ENCODE measurements at places on chromosomes 5 and 9.
A peak's percentile ranks its signal among the peaks of the same experiment; 100 is the strongest.

DNA sequence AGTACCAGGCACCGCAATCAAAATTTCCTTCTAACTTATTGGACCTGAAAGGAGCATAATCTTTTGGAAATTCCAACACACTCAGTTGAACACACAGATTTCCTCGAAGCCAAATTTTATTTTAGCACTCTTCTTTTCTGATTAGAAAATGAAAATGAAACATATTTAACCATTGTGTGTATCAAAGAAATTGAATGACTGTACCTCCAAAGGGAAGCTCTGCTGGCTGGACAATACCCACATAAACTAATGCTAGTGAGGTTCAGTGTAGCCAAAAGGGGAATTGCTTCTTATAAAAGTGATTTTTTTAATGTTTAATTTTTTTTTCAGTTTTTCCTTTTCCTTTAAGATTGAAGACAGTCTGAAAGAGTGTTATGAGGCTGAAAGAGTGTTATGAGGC, 239.6 kb upstream of the NREP start:
- DNase-seq, result no peak

DNA sequence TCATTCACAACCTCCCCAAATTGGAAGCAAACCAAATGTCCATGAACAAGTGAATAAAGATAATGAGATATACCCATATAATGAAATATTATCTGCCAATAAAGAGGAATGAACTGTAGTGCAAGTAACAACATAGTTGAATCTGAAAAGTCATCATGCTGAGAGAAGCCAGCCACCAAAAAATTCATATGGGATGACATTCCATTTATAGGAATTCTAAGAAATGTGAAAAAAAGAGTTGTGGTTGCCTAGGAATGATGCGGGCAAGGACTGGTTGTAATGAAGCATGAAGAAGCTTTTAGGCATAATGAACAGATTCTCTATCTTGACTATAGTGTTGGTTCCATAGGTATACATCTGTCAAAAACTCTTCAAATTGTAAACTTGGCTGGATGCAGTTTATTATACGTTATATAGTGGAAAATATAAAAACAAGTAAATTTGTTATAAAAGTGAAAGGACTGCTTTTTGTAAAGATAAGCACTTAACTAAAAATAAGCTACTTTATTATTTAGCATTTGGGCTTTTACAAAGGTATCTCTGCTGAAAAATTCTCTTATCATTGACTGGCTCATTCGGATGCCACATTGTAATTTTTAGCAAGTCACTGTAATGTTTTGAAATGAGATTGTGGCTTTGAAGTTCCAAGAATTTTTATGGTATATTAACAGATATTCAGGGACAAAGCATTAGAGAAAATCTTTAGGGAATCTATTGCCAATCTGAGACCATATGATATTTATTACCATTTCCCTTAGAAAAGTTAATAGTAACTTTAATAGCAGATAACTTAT, 21.2 kb upstream of the TTC23L start:
- DNase-seq, result no peak

GRCh38 chr9:5111696-5112095, 73.7 kb downstream of the INSL6 start:
- no peak for DNase-seq

DNA sequence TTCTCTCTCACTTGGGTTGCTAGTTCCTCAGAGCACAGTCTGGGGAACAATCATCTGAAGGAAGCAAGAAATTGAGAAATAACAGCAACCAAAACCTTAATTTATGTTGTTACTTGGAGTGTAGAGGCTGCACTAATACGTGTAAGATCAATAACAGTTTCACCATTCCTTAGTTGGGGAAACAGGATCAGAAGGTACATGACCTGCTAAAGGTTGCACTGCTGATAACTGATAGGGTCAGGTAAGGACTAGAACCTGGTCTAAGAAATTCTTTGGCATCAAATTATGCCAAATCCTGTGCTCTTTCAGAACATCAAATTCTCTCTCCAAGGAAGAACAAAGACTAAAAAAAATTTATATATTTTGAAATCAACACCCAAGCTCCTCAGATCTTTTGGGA, 278.6 kb upstream of the C9orf72 start:
- no peak for DNase-seq

DNA sequence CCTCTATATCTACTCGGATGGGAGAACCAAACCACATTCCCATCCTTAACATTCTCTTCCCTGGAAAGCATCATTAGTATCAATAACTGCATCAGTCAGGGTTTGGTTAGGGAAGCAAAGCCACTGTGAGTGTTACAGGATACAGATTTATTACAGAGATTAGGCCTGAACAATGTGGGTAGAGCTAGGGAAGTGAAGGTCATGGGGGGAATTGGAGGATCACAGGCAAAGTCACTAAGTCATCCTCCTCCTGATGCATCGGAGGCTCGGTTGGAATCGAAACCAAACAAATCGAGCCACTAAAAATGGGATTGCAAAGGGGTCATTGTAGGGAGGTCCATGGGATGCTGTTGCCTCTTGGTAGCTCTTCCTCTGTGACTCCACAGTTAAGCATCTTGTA, 61.8 kb upstream of the ZBTB43 start:
- no peak for DNase-seq

DNA sequence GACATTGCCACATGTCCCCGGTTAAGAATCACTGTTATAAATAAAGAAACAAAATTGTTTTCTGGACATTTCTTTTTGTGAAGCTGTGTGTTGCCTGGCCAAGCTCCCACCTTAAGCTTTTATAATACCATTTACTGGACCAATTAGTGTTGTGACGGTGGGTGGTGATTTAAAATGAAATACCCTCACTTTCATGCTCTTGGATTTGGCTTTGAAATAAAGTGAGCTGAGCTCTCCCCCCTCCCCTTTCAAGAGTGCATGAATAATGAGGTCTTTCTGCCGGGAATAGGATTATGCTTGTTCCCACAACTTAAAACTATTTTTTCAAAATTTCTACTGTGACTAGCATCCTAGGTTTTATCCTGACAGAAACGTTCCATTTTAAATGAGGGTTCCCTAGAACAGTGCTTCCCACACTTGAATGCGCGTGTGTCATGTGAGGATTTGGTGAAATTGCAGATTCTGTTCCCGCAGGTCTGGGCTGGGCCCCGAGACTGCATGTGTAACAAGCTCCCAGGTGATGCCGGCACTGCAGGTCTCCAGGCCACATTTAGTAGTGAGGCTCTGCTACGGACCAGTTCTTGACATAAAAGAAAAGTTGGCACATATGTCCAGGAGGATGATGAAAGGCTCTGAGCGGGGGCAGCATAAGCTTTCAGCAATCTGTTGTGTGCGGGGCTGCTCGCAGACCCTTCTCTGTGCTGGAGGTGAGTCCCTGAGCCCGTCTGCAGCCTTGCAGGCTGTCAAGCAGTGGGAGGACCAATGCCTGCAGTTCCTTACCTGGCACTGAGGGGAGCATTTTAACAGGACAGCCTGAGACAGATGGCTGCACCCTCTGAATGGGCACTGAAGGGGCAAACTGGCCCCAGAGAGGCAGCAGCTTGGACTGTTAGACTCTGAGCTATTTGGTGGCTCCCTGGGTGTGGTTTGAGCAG, 24.4 kb downstream of the IQGAP2 start:
- DNase-seq, result no peak

- DNase-seq, result peak; percentile 5
Observed at GRCh38 chr5:132012371-132013005, 1.0 kb upstream of the ACSL6 start.

DNA sequence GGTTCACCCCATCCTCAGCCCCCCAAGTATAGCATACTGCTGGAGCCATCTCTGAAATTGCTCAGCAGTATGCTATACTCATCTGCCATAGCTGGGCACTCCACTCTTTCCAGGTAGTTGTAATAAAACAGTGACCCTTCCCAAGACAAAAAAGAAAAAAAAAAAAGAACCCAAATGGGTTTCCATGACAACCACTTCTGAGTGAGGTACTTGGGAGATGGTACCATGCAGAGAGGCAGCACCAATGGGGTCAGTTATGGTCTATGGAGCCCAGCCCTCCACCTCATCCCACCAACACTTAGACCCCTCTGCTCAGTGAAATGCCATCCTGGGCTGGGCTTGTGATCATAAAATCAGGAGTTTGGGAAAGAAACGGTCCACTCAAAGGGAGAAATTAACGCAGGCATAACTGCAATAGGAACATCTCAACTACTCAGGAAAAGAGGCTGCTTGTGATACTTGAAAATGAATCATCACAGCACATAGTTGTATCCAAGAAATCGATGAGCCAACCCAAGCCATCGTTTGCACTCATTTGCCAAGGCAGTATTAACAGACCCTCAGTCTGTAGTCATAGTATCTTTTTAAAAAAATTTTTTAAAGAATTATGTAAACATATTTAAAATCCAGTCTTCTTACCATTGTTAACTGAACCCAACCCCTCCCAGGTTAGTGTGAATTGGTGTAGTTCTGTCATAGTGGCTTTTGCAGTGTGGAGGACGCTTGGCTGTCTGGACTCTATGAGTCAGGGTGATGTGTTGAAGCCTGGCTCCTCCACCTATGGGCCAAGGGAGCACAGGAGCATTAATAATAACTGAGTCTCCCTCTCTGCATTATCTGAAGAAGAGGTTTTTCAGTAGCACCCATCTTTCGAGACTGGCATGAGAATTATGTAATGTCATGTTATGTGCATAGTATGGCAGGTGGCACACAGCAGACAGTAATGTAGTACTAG, 402.7 kb downstream of the SPOCK1 start:
- no peak for DNase-seq

GRCh38 chr9:7823651-7824050, 24.1 kb upstream of the DMAC1 start:
- DNase-seq, result no peak

DNA sequence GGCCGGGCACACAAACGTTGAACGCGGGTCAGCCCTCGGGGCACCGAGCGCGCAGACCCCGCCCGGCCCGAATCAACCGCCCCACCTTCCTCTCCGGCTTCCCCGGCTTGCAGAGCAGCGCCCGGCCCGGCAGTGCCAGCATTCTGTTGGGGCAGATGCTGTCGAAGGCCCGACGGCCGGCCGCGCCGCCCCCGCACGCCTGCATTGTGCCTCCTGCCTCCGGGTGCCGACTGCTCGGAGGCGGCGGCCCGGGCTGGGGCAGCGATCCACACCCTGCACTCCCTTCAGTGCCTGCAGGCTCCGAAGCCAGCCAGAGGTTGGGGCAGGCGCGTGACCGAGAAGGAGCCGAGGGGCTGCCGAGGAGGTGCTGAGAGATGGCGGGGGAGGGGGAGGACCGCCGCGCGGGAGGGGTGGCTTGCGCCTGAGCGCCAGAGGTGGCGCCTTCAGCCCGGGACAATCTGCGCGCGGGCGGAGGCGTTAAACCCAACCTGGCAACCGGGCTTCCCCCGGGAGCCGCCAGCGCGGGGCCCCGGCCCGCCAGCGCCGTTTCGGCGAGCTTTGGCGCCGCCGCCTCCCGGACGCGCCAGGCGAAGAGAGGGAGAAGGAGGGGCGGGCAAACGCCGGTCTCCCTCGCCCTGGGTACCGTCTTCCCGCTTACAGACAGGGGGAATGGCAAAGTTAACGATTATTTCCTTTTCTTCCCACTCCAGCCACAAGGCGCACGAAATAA, at the start of gene MCIDAS:
TSS of gene MCIDAS (minus strand) at position 382 of the 730 bp plus-strand sequence. CDS start at position 205, 177 bp downstream.
- DNase-seq, result no peak

DNA sequence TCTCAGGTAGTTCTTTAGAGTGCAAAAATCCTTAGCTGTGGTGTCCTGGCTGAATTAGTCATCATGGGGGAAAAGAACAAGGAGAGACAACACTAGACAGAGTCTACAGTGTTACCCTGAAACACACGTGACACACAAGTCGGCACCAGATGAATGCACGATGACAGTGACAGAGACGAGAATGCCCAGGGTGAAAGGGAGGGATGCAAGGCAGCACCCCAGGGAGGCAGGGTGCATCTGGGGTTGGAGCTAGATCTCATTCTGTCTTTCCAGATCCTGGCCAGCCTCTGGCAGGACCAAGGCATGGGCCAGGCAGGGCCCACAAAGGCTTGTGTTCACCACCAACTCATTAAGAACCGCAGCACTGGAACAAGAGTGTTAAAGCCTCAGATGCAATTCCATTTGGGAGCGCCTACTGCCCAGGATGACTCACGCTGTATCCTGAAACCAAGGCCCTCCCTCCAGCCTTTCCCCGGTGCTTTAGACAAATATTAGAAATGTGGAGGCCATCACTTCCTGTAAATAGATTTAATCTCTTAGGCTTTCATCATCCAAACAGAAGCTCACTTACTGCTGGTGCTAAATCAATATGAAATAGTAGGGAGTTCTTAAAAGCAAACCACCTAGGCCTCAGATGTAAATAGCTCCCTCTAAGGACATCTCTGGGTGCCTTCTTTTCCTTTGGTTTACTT, 56.1 kb downstream of the IRX2 start:
- DNase-seq, result no peak

DNA sequence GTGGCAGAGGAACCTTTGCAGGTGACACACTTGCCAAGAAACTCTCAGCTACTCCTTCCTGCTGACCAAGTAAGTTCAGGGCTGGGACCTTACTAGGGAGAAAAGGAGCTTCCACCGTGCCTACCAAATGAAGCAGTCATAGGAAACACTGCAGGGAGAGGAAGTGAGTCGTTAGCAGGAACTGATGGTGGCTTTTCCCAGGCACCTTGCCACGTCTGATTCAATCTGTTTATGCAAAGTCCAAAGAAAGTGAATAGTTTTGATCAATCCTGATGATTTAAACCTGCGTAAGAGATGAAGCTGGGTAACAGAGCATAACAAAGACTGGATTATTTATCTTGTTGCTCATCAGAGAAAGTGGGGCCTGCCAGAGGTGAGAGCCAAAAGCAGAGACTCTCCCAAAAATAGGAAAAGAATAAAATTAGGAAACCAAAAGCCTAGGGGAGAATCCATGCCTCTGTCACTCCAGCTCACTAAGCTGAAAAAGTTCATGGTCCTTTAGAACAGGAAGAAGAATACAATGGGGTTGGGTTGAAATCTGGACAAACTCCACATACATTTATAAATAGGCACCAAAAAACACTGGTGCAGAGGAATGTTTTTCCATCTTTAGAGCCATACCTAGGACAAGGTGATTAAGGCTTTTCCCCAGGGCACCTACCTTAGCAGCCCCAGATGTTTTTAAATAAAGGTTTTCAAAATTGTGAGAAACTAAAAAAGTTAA, 9.3 kb upstream of the PFDN1 start:
- DNase-seq, result peak; percentile 58

GRCh38 chr9:135887021-135887507, 20.3 kb downstream of the CAMSAP1 start:
- no peak for DNase-seq

DNA sequence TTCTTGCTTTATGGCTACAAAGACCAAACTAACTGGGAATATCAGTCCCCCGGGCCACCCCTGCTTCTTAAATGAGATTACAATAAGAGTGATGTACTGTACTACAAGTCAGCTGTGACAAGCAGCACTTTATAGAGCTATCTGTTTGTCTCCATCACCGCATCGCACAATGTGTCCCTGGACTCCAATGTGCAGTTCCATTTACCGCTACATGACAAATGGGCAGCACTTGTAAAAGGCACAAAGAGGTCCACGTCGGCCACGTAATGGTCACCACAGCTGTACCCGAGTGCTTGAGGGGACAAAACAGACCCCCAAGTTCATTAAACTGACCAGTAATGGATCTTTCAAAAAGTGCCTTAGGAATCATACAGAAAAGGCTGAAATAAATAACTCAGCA, 54.1 kb downstream of the PSMB7 start:
- DNase-seq, result no peak

- DNase-seq, result no peak
Observed at GRCh38 chr9:136061405-136061804, 33.7 kb downstream of the NACC2 start.

GRCh38 chr9:94665613-94666012, 26.3 kb upstream of the FBP1 start:
- DNase-seq, result no peak

- DNase-seq, result no peak
Observed at GRCh38 chr9:98885575-98886295, 58.0 kb upstream of the COL15A1 start.

All from uterus (tissue), 4 donors.